Fibroblast of the aortic adventitia (primary cell): ENCODE measurements at places on chromosomes 7 and 10. TPM values are rescaled to one million over a fixed set of nuclear protein-coding genes. Genes with fewer than 3 reads are reported as not detected.

FGL2 gene
- 39.3 and 64.4 TPM in 2 replicates for total RNA-seq

PPP1R3C gene
- total RNA-seq = 41.1 and 92.6 TPM in 2 replicates

FANK1 gene
- 2.3 and 20.4 TPM in 2 replicates for total RNA-seq

CALHM2 gene
- total RNA-seq = 57.6 and 91.4 TPM in 2 replicates
